ENCODE measurements at places on chromosomes 6 and 20.
A peak's percentile ranks its signal among the peaks of the same experiment; 100 is the strongest.

- no peak for DNase-seq
Observed at GRCh38 chr20:53938739-53939138, 131.7 kb downstream of the BCAS1 start.

DNA sequence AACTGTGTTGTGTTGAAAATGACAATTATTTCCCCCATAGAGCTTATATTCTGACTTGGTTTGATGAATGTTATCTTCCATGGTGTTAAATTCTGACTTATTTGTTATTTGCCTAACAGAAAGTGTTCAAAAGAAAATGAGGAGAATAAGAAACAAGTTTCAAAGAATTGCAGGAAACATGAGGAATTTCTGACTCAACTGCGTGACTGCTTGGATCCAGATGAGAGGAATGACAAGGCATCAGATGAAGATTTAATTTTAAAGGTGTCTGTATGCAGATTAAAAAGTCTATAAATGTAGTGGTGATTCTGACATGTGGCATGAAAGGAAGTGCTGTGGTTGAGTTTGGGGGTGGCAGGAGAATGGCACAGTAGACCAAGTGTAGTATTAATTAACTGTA, 50.6 kb downstream of the CCDC170 start:
- DNase-seq, result no peak

DNA sequence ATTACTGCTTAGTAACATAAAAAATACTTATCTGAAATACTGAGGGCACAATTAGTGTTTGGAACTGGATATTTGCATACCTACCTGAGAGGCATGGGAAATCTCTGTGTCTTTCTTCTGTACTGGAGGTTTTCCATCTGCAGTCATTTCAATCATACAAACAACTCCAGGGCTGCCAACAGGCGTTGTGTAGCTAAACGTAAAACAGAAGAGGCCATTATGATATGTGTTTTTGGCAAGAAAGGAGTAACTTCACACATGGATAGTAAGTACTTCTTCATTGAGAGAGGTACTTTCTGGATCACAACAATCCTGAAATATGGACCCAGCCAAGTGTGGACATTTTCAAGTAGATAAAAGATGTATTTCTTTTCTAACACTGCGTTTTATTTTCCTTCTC, 363.4 kb downstream of the PHF3 start:
- DNase-seq, result no peak

- DNase-seq, result peak; percentile 56
Observed at GRCh38 chr20:53216856-53217576, 244.9 kb downstream of the TSHZ2 start.

- DNase-seq, result no peak
Observed at GRCh38 chr6:9704989-9705388, 709.9 kb downstream of the TFAP2A start.

- DNase-seq, result no peak
Observed at GRCh38 chr6:56949925-56950495, 4.9 kb upstream of the BEND6 start.

DNA sequence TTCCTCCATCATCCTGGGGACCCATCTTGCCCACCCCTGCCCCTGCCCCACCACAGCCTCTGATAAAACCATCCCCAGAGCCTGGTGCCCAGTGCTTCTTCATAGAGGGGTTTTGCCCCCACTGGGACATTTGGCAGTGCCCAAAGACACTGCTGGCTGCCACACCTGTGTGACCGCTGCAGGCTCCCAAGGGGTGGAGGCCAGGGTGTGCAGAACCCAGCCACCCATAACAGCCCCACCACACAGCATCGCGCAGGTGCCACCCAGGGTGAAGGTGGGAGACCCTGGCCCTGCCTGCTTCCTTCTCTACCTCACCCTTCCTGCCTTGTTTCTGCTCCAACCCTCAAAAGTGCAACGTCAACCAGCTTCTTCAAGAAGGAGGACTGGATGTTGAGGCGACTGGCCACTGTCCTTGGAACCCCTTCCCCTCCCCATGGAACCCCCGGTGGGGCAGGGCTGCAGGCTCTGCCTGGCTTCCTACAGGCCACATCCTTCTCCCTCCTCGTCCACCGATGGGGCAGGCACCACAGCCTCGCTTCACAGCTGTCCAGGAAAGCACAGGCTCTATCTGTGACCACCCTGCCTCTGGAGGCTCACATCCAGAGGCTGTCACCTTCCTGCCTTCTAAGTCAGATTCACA, 79.2 kb upstream of the MPC1 start:
- no peak for DNase-seq

DNA sequence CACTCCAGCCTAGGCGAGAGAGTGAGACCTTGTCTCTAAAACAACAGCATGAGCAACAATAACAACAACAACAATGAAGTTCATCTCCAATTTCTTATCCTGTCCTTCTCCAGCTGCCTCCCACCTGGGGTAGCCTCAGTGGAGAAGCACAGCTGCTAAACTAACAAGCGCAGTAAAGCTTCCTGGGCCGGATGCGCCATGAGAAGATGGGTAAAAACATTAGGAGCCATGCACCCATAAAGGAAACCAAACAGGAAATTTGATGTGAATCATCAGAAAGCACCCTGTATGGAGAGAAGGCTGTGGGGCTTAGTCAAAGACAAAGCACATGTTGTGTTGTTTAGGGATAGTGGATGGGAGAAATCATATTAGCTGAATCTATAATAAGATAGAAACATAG, 61.1 kb upstream of the CCN6 start:
- DNase-seq, result no peak

GRCh38 chr6:4365686-4366085, 230.3 kb upstream of the ECI2 start:
- DNase-seq, result no peak

DNA sequence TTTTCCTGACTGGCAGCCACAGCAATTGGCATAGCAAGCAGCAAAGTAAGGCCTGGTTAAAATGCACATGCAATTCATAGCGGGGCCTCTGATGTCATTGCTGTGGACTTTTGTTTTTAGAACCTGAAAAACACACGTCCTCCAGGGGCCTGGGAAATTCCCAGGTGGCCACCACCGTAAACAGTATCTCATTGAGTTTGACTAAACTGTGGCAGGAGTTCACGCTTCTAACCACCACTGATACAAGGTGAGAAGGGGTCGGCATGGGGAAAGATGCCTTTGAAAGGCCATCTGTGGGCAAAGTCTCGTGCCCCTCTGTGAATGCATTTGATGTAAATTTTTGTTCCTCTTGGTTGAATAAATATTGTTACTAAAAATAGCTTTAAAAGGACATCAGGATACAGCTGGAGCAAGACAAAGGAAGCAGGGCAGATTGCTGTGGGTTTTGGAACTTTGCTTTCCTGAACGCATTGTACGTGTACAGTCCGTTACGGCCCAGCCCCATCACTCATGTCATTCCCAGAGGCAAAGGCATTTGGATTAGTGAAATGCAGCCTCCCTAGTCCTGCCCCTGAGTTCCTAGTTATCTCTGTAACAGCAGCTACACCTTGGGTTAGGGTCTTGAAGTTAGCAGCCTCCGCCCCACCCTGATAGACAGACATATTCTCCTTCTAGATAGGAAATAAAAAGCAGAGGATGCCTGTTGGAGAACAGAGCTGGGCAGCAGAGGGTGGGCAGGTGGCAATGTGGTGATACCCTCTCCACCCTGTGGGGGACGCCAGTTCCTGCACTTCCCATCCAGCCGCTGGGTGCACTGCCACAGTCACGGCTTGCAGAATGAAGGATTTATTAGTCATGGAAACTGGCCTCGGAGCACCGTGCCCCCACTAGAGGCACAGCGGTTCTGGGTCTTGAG, 80.3 kb downstream of the ZDHHC14 start:
- no peak for DNase-seq

GRCh38 chr20:63002511-63002910, 4.3 kb downstream of the BHLHE23 start:
- DNase-seq, result no peak

- no peak for DNase-seq
Observed at GRCh38 chr6:86609549-86610388, 327.6 kb upstream of the HTR1E start.

DNA sequence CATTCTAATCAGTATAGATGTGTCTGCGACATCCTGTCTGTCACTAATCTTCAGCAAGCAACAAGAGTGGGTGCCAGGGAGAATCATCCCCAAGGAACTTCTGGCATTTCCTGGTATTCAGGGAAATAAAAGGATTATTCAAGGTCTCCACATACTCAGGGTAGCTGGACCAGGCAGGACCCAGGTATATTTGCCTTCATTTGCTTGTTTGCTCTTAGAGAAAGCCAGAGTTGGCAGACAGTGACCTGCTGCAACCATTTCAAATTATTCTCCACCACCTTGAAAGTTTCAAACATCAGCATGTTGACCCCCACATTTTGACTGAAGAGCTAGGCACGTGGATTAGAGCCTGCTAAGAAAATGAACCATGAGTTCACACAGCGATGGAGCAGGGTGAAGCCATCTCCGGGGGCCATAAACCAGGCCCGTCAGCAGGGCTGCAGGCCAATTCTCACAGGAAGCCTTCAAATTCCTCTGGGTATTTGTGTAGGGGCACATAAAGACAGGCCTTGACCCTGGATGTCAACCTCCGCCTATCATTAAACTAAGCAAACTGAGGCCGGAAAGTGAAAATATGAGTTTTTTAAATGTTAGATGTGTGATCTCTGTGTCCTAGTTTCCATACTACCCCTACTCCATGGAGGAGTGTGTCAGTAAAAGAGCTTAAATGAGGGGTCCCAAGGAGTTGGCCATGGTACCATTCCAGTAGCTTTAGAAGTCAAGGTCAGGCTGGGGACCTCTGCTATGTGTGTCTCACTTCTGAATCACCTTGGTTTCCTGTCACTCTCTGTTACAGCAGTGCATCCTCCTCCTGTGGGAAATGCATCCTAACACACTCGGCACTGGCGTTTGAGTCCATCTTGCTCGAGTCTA, 32.9 kb downstream of the TRAM2 start:
- DNase-seq, result no peak

GRCh38 chr6:16901782-16902181, 140.5 kb upstream of the ATXN1 start:
- DNase-seq, result no peak

GRCh38 chr6:34938268-34938667, 49.2 kb downstream of the ANKS1A start:
- DNase-seq, result no peak

DNA sequence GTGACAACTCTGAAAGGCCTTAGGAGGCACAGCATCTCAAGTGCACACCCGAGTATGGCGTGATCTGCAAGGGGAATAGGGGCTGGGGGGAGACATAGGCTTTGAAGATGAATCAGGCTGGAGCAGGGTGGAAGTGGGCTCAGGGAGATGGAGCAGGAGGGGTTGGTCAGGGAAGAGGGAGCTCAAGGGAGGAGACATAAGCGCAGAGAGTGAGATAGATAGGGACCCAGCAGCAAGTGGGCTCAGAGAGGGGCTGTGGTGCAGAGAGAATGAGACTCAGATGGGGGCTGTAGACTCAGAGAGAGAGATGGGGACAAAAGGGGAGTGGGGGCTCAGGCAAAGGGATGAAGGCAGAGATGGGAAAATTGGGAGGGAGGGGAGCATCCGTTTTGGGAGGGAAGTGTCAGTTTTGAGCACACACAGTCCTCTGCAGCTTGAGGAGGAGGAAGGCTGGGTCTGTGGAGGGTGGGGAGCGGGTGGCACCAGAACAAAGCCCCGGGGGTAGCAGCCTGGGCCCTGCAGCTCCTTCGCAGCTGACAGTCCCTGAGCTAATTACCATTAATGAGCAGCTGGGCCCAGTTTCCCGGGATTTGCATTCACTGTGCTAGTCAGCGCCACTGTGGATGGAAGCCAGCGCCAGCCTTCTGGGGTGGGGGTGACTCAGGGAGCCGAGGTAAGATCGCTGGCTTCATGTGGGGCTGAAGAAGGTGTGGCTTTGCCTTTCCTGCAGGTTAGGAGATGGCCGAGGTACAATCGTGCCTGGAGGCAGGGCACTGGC, 18.7 kb downstream of the SRXN1 start:
- no peak for DNase-seq

GRCh38 chr6:5190507-5190906, 70.2 kb downstream of the LYRM4 start:
- no peak for DNase-seq

- DNase-seq, result no peak
Observed at GRCh38 chr20:13915284-13915683, 75.1 kb downstream of the SEL1L2 start.

DNA sequence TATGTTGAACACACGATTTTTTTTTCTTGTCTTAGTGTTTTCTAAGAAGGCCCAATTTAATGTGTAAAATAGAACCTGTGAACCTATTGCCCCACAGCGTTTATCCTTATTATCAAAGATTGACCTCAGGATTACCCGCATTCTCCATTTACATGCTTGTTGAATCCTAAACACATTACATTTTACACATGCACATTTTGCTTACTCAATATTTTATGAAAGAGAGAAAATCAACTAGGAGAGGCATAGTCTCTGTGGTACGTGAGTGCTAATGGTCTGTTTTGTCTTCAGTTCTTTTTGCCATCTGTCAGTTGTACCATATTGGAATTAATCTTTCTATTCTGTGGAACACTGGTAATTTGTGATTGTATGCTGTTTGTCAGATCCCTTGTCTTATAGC, 80.1 kb upstream of the SMIM8 start:
- DNase-seq, result no peak
